ENCODE measurements at places on chromosomes 1 and 21.

DNA sequence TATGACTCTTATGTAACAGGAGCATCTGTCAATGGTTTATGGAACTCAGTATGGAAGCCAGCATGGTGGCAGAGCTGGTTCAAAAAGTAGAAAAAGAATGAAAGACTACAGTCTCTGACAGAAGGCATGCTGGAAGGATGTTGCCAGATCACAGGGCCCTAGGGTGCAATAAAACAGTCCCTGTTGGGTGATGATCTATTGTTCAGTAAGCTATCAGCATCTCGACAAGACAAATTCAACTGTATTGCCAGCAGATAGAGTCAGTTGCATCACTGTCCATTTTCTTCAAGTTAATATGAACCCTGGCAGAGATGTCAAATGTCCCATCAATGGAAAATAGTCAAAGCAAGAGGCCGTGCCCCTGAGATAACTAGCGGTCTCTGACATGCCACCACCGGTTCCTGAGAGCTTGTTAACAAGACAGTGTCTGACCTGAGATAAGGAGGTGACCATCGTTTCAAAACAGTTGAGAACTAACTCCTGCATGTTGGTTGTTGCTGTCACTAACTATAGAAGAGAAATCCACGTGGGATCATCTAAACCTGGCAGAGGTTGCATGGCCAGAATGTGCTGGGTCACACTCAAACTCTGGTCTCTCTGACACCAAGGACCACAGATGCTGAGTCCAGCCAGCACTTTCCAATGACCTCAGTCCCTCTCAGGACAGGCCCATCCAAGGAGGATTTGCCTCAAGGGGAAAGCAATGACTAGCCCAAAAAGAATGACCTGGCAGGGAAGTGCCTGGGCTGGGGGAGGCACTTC is 125.9 kb downstream of the RIPK4 start:
- no peak for DNase-seq

- no peak for DNase-seq
These were observed 69.6 kb downstream of the WLS start for GRCh38 chr1:68162761-68163160.

- DNase-seq, result no peak
These were observed 174.2 kb downstream of the RUNX1 start for GRCh38 chr21:34874684-34875513.

GRCh38 chr1:146049436-146049835 is 27.9 kb upstream of the HJV start:
- no peak for DNase-seq

GRCh38 chr1:55039342-55040082 is at the start of gene PCSK9:
TSS of gene PCSK9 (plus strand) at chr1:55039548. CDS start at chr1:55039838, 290 bp downstream.
- no peak for DNase-seq

- DNase-seq, result no peak
These were observed 121.5 kb downstream of the OLFML2B start for GRCh38 chr1:161902182-161902581.

DNA sequence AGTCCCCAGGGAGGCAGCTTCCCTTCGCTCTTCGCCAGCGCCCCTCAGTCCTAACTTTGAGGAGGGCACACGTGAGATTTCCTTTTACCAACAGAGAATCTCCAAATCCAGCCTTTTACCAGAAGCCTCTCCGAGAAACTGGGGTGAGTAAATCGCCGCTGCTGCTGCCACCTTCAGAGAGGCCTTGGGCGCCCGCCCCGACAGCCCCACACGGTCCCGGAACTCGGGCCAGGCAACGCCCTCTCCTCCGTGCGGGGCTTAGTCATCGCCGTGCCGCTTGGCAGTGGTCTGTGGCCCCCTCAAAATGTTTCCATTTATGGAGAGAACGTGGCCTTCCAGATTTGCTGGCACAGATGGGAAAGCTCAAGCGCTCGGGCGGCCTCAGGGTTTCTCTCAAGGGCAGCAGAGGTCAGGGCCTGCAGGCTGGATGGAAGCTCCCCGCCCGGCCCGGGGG is 41.4 kb upstream of the COL6A2 start:
- DNase-seq, result no peak

DNA sequence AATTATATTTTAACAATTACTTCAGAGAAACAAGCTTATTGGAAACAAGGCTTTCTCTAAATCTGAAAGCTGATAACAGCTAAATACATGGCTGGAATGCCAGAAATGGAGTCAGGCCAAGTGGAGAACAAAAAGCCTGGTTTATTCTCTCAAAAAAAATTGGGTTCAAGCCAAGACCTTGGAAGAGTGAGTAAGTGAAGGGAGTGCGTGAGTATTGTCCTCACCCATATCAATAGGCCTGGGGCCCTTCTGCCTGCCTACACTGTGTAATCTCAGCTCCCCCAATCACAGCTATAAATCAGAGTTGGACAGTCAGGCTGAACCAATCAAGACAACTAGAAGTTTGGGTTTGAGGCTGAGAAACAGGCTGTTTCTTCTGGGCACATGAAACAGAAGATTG is 7.4 kb downstream of the KYAT3 start:
- DNase-seq, result no peak

DNA sequence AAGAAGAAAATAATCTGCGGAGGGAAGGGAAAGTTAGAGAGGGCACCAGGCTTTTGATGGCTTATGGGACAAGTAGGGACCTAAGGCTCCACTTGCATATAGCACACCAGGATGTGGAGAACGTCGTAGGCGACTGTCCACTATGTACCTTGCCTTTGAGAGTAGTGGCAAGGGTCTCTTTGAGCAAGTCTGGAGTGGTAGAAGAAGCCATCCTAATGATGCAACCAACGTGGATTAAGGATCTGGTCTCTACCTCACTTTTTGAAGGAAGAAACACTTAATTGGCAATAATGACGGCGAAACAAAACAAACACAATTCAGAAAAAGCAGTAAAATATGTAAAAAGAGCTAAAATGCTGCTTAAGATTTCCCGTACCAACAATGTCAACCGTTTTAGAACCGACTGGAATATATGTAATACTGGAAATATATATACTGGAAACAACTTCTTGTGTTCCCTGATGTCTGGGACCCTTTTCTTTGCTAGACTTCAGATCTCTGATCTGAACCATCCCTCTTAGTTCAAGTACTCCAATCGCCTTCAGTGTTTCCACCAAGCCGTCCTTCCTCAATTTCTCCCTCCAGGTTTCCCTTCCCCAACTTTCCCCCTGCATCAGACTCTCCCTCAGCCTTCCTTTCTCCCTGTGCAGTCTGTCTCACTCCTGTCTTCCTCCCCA is 821 bp upstream of the KHDRBS1 start:
- no peak for DNase-seq

- no peak for DNase-seq
These were observed 17.3 kb downstream of the C8B start for GRCh38 chr1:56948403-56949023.

GRCh38 chr1:2124446-2125198 is 70.0 kb downstream of the FAAP20 start:
- DNase-seq, result no peak

DNA sequence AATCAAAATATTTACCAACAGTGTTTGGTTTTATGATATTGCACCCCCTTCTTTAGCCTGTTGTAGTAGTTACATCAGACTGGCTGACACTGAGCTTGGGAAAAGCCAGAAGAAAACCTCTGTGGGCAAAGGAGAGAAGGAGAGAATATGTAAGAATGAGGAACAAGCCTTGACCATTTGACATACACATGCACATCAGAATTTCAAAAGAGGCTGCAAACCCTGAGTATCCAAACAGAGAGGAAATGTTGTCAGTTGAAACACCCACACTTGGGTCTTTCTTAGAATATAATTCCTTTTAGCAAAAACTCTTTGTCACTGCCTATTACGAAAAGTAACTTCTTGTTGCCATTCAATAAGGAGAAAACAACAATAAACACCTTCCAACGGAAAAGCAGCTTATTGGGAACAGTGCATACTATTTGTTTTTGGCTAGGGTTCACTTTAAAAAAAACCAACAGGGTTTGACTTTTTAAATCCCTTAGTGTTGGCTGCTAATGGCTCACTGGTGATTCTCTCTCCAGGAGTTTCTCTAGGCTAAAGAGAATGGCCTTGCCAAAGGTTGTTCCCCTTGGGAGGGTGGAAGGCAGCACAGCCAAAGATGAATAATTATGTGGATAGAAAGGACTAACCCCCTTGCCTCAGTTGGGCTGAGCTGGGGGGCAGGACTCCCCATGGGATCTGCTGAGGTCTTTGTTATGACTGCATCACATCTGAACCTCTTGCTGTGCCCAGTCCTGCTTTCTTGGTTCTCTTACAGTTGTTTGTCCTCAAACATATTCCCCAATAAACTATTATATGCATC is 48.9 kb downstream of the GORAB start:
- no peak for DNase-seq

Data from substantia nigra (tissue), 51 donors.